ENCODE measurements at places on chromosomes 2 and 18. TPM values are rescaled to one million over a fixed set of nuclear protein-coding genes. Genes with fewer than 3 reads are reported as not detected.

Gene TMX3
- total RNA-seq = 58.9 TPM

DNA sequence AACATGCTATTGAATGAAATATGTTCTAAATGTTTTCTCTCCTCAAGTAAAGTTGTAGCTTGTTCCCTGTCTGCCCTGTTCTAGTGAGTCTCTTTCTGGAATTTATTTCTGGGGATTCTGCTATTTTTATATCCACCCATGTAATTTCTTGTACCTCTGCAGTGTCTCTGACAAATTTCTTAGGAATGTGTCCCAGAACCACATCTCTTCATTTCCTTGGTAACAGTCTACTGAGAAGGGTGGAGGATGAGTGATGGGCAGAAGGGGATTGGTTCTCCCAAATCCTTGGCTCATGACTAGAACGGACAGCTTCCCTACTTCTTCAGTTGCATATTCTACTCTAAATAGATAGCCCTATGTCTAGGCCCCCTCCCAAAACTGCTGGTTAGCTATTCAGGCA, 490.6 kb upstream of the LINC00305 start:
- H3K4me3 ChIP-seq = no peak overlapping the region
- no peaks in the 10 kb centered on the region for H3K36me3 ChIP-seq
- DNase-seq = no peak
- H3K4me1 ChIP-seq = no peaks in the 10 kb centered on the region
- H3K27me3 ChIP-seq = no peaks in the 10 kb centered on the region

Gene RESP18
- total RNA-seq = 2.8 TPM

GRCh38 chr2:217987391-217987790, 15.4 kb downstream of the TNS1 start:
- peaks cover 22% of the 10 kb centered on the region for H3K4me1 ChIP-seq
- no peak overlapping the region for H3K27ac ChIP-seq

Gene LRRTM4
- 12.6 TPM for total RNA-seq

DNA sequence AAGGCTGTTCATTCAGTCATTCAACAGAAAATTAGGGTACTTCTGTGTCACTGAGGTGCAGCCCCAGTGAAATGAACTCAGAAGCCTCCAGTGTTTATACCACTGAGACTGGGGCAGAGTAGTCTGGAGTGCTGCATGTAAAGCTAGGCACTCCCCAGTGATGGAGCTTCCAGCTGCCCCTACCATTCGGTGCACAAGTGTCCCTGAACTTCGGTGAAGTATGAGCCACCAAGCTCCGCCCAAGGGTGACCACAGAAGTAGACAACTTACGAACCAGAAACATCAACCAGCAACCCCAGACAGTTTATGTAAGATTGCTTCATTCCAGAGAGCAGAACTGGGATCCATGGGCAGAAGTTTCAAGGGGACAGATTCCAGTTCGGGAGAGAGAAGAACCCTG, 70.6 kb upstream of the FOSL2 start:
- H3K27me3 ChIP-seq = no peaks in the 10 kb centered on the region
- H3K4me3 ChIP-seq = no peak overlapping the region
- H3K36me3 ChIP-seq = peaks cover 7% of the 10 kb centered on the region
- peaks cover 12% of the 10 kb centered on the region for H3K4me1 ChIP-seq
- H3K27ac ChIP-seq = no peak overlapping the region
- DNase-seq = no peak

DNA sequence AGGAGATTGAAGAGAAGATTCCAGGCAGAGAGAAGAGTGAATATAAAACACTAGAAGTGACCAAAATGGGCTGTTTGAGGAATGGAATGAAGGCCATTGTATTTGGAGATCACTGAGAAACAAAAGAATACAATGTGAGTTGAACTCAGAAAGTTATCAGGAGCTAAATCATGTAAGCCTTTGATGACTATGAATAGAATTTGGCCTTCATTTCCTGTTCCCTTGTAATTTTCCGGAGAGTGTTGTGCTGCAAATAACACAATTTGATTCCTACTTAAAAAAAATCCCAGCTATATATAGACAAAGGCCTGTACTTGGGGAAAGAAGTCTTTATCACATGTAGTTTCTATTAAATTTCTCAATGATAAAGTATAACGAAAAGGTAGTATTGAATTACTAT, 33.7 kb upstream of the KYNU start:
- H3K4me3 ChIP-seq = no peak overlapping the region
- no peaks in the 10 kb centered on the region for H3K27me3 ChIP-seq
- no peak overlapping the region for H3K27ac ChIP-seq
- H3K4me1 ChIP-seq = no peaks in the 10 kb centered on the region
- H3K36me3 ChIP-seq = no peaks in the 10 kb centered on the region

Gene TRIB2
- 157 TPM for total RNA-seq

Gene CGREF1
- total RNA-seq = 19.0 TPM

GRCh38 chr2:65638443-65638842, 206.0 kb upstream of the SPRED2 start:
- H3K27me3 ChIP-seq = no peaks in the 10 kb centered on the region
- no peaks in the 10 kb centered on the region for H3K4me1 ChIP-seq
- no peaks in the 10 kb centered on the region for H3K36me3 ChIP-seq
- H3K4me3 ChIP-seq = no peak overlapping the region
- H3K27ac ChIP-seq = no peak overlapping the region

Gene CCDC68
- 12.6 TPM for total RNA-seq

GRCh38 chr2:219912491-219912921, 285.1 kb downstream of the SLC4A3 start:
- no peak for DNase-seq
- no peaks in the 10 kb centered on the region for H3K27me3 ChIP-seq
- peaks cover 14% of the 10 kb centered on the region for H3K4me1 ChIP-seq
- H3K4me3 ChIP-seq = no peak overlapping the region

DNA sequence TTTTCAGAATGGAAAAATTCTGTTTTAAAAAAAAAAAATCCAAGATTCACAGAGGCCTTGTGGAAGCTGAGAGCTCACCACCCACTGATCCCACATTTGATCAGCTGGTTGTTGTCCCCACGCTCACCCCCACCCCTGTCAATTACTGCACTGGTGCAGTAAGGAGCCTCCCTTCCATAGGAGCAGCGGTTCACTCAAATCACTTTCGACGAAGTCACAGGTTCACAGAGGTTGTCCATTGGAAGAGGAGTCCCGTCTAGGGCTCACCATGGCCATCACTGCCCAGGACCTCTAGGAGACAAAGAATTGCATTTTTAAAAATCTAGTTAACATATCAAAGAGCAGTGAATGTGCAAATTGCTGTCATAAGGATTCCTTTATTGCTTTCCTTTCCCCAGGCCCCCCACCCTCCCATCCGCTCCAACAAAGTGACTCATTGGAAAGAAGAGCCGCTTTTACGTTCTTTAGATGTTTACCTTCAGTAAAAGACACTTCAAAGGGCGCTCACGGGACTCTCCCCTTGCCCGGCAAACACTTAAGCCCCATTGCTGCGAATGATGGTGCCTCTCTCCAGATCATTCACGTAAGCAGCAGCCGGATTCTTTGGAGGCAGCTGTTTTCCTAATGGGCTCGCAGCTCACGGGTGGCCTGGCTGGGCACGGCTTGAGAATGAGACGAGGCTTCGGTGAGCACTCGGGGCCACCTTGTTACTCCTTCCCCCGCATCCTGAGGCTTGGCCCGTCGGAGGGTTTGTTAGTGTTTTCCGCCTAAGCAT, 165.5 kb upstream of the SALL3 start:
- no peak overlapping the region for H3K4me3 ChIP-seq
- no peaks in the 10 kb centered on the region for H3K36me3 ChIP-seq
- DNase-seq = no peak
- H3K27me3 ChIP-seq = peaks cover 19% of the 10 kb centered on the region

DNA sequence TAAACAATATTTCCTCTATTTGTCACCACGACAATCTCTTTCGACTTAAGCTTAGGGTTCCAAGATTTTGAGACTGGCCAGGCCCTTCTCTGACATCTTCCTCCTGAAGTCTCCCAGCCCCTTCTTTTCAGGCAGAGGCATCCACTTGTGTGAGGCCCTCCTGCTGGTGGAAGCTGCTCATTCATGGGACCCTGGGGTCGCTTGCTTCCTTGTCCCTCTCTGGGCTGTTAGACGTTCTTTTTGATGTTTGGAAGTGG, 188.2 kb upstream of the APCDD1 start:
- DNase-seq = no peak
- no peak overlapping the region for H3K27ac ChIP-seq
- H3K4me3 ChIP-seq = no peak overlapping the region
- H3K36me3 ChIP-seq = no peaks in the 10 kb centered on the region
- no peaks in the 10 kb centered on the region for H3K27me3 ChIP-seq
- H3K4me1 ChIP-seq = peaks cover 8% of the 10 kb centered on the region

DNA sequence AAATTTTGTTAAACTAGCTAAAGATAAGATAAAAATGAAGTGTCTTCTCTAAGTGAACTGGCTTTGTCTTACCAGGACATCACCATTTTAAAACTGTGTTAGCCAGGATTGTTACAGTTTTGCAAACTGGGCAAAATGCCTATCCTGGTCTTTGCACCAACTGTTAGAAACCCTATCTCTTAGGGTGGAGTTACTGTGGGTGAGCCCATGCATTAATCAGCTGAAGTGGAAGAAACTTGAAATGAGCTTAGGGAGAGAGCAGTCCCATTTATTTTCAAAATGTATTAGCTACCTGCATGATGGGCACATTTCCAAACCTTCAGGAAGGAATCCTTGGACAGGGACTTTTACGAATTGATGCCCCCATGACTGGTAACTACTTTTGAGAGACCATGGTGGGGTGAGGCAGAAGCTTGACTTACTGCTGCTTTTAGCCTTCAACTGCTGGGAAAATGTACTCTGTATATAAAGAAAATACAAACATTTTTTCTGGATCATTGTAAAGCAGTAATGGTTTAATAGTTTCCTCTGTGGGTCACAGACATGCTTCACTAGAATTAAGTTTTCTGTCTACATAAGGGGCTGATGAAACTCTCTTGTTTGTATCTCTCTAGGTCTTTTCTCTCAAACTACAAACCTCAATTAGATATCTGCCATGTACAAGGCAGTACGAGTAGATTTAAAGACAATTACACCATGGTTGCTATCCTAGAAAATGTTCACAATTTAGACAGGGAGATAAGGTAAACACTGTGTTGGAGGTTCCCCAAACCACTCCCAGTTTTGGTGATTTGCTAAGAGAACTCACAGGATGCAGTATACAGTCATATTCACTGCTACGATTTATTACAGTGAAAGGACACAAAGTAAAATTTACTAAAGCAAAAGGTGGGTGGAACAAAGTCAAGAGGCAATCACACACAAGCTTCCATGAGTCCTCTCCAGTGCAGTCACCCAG, 321.4 kb upstream of the MMADHC start:
- H3K4me1 ChIP-seq = no peaks in the 10 kb centered on the region
- no peaks in the 10 kb centered on the region for H3K36me3 ChIP-seq
- DNase-seq = no peak
- no peak overlapping the region for H3K27ac ChIP-seq

DNA sequence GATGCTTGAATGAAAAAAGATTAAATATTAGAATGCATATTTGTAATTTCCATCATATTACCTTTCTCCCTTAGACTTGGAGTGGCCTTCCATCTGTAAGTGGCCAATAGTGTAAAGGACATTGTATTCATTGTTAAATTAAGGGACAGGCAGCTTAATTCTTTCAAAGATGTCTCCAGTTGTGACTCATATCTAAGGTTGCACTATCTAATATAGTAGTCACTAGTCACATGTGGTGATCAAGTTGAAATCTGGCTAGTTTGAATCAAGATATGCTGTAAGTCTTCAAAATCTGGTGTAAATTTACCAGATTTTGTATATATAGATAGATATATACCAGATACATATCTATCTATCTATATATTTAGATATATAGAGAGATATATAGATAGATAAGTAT, 52.4 kb upstream of the AGPS start:
- no peaks in the 10 kb centered on the region for H3K4me1 ChIP-seq
- no peaks in the 10 kb centered on the region for H3K36me3 ChIP-seq
- H3K4me3 ChIP-seq = no peak overlapping the region
- H3K27me3 ChIP-seq = no peaks in the 10 kb centered on the region

Gene FHL2
- 23.4 TPM for total RNA-seq

- no peaks in the 10 kb centered on the region for H3K27me3 ChIP-seq
- no peak for DNase-seq
- no peaks in the 10 kb centered on the region for H3K36me3 ChIP-seq
- H3K27ac ChIP-seq = no peak overlapping the region
Observed at GRCh38 chr2:237282568-237283128, 131.3 kb downstream of the COL6A3 start.

Gene PDIA6
- total RNA-seq = 166 TPM

GRCh38 chr2:11738589-11739436, 7.6 kb upstream of the LPIN1 start:
- H3K4me1 ChIP-seq = peaks cover 6% of the 10 kb centered on the region
- no peak for DNase-seq
- H3K36me3 ChIP-seq = no peaks in the 10 kb centered on the region
- no peak overlapping the region for H3K4me3 ChIP-seq
- no peaks in the 10 kb centered on the region for H3K27me3 ChIP-seq

- DNase-seq = peak; percentile 71
- H3K4me3 ChIP-seq = peak overlapping the region; percentile 66
- H3K36me3 ChIP-seq = peaks cover 5% of the 10 kb centered on the region
- H3K27me3 ChIP-seq = peaks cover 6% of the 10 kb centered on the region
- peak overlapping the region; percentile 91 for H3K27ac ChIP-seq
Observed at GRCh38 chr2:80303006-80303908, 1.3 kb downstream of the LRRTM1 start.
